HT1080 (cell line): ENCODE measurements at places on chromosomes 12 and 14. TPM values are rescaled to one million over a fixed set of nuclear protein-coding genes. Genes with fewer than 3 reads are reported as not detected.

DNA sequence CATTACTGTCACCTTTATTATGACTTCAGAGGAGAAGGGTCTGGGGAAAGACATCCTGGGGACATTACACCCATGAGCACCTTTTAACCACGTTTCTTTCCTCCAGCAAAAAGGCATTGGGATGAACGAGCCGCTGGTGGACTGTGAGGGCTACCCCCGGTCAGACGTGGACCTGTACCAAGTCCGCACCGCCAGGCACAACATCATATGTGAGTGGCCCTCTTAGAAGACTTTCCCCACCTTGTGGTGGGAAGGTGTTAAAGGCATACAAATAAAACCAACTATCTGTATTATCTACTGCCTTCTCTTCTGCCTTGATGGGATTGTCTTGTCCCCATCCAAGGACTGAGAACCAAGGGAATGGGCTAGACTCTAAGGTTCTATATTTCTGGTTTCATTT, 6.0 kb downstream of the PSMD9 start:
- DNase-seq: no peak

The NOVA1 gene
- total RNA-seq: not detected in 2 replicates

The RASAL1 gene
- not detected in 2 replicates for total RNA-seq

DNA sequence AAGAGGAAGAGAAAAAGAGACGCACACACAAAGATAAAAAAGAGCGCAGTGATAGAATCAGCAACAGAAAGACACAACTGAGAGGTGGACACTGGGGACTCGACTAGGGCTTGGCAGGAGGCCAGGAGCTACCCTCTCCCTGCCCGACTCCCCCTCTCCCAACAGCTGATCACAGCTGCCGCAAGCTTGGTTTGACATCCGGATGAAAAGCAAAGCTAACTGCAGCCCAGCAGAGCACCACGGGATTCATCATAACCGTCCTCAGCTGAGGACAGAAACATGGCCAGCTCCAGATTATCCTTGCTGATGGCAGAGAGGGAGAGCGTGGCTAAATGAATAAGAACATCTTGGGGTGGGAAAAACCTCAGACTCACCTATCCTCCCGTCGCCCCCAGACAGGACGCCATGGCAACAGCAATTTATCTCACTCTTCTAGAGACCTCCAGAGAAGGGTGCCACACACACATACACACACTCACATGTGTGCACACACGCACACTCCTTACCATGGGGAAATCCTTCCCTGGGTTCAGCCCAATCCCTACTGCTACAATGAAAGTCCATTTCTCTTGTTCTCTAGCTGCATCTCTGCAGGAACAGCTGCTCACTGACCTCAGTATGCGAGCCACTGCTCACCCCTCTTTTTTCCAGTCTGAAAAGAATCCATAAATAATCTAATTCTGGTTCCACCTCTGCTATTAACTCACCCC, 135.3 kb downstream of the NTF3 start:
- no peak for DNase-seq

GRCh38 chr12:78062786-78063185, 232.1 kb downstream of the NAV3 start:
- peak; percentile 46 for DNase-seq

- DNase-seq: no peak
These were observed 76.1 kb downstream of the CNTN1 start for GRCh38 chr12:40768125-40768864.
